Right ventricle myocardium superior (tissue), 1 donor: ENCODE measurements at places on chromosomes 1 and 21. TPM values are rescaled to one million over a fixed set of nuclear protein-coding genes. Genes with fewer than 3 reads are reported as not detected.

DNA sequence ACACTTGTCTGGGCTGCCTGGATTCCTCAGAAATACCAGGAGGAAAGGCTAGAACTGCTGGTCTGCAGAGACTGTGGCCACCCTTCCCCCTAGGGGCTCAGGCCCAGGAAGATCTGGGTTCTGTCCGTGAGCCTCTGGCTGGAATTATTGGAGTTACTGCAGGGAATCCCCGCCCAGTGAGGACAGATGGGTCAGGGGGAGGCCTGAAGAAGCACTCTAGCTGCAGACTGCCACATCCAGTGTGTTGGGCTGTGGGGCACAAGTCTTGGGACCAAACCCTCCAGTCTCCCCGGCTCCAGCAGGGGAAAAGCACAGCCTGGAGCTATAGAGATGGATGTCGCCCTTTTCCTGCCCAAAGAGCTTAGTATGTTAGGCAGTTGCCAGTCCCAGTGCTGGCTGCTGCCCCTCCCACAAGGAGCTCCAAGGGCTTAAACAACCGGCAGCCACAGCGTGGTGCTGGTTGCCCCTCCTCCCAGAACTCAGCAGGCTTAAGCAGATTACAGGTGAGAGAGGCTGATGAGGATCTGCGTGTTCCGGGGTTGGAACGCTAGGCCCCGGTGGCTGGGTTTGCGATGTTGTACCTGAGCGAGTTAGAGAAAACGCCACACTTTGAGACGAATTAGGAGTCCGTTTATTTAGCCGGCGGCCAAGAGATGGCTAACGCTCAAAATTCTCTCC is 255.5 kb upstream of the LRRC7 start:
- DNase-seq, result peak; percentile 29

GRCh38 chr1:89557445-89557825 is 32.8 kb downstream of the LRRC8B start:
- DNase-seq, result no peak

- peak; percentile 58 for DNase-seq
These were observed 797 bp downstream of the CC2D1B start for GRCh38 chr1:52365071-52365745.

DNA sequence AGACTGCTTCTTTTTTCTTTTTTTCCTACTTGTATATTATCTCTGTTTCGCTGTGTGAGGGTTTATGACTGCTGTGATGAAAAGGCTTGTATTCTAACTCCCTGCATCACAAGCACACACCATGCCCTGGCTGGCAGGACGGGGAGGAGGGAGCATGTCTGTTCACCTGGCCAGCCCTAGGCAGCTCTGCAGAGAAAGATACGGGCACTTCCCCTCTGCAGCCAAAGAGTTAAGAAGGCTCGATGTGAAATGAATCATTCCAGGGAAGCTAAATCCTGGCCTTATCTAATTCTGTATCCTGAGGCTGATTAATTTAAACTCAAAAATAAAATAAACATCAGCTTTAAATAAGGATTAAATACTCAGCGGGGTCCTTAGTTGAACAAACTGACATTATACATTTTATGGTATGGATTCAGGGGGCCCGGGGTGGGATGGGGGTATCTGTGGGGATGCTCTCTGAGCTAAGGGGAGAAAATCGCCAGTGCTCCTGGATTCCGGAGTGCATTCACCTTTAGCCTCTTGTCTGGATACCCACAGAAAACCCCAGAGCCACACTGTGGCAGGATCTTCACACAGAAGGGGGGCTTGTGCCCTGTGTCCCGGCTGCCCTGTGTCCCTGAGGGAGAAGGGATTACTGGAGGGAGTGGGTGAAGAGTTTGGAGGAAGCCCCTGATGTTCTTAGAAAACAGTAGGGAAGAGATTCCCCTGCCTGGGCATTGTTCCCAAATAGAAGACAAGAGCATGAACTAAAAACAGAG is 321.5 kb downstream of the NPHP4 start:
- DNase-seq, result no peak

DNA sequence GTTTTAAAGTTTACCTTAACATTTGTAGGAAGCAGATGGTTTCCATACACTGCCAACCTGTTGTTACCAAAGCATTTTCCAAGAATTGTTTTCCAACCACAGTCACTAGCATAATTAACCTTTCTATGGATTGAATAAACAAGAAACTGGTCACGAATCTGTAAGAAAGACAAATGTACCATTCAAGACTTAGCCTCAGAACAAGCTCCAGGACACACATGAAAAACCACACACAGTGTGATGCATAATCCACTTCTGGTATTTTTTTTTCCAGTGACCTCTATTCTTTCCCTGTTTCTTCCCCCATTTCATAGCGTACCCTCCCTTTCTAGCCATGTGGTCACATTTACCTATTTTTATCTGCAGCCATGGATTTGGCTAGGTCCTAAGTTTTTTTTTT is 29.6 kb upstream of the C1orf87 start:
- DNase-seq, result no peak

DNA sequence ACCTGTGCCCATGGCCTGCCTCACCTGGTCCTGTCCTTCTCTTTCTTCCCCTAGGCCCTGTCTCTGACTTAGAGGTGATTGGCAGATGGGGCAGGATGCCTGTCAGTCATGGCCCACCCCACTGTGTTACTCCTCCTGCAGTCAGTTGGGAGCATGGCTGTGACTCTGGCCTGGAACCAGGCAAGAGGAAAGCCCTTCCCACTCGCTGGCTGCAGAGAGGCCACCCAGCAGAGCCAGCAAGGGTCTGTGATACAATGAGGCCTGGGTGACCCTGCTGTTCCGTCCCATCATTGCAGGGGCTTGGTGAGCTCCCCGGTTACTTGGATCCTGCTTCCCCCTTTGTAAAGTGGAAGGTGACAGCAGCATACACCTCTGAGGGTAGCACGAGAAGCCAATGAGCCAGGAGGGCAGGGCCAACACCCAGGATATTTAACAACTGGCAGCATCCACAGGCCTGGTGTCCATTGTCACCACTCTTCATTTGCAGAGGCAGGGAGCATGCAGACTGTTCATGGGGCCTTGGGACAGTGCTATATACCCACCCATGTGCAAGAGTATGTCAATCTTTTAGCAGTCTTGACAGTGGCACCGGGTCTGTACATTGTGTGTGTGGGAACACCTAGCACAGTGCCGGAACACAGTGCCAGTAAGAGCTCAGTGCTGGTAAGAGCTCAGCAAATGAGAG is 191.0 kb upstream of the C1orf174 start:
- no peak for DNase-seq

DNA sequence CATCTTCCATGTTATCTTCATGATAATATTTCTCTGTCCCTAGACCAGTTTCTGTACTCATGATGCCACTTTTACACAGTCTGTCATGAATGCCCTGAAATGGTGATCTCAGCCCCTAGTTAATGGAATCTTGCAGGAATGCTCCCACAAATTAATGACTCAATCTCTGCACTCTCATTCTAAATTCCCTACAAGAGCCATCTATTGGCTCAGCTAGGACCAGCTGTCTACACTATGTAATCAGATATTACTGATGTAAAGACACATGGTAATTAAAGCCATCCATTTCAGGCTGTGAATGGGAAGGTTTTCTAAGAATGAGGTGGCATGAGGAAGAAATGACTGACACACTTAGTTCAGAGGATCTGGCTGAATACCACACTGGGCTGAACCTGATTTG is 199.1 kb upstream of the KCND3 start:
- no peak for DNase-seq

DNA sequence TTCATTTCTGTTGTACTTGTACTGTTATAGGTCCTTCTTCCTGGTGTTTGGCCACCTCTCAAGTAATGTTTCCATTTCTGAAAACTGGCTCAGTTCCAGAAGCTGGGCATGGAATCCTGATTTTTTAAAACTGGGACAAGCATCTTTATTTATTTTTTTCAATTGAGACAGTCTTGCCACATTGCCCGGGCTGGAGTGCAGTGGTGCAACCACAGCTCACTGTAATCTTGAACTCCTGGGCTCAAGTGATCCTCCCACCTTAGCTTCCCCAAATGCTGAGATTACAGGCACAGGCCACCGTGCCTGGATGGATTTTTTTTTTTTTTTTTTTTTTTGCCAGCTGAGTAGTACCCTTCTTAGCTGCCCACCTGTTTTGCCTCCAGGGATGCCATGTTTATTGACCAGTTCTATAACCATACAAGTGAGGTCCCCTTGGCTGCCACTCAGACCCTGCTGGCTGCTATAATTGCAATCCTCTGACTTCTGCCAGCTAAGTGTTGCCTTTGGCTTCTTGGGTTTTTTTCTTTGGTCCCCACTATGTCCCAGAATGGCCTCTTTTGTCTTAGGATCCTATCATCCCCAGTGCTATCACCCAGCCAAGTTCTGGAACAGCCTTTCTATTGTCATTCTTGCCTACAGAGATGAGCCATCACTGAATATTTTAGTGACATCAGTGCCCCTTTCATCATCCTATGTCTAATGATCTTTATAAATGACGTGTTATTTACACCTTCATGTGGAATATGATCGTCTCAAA is 3.9 kb upstream of the DIP2A start:
- DNase-seq, result no peak

- DNase-seq, result peak; percentile 53
These were observed 53.9 kb downstream of the LAMC2 start for GRCh38 chr1:183239793-183240525.

- DNase-seq, result no peak
These were observed 179.6 kb downstream of the DHRS3 start for GRCh38 chr1:12438349-12438924.

DNA sequence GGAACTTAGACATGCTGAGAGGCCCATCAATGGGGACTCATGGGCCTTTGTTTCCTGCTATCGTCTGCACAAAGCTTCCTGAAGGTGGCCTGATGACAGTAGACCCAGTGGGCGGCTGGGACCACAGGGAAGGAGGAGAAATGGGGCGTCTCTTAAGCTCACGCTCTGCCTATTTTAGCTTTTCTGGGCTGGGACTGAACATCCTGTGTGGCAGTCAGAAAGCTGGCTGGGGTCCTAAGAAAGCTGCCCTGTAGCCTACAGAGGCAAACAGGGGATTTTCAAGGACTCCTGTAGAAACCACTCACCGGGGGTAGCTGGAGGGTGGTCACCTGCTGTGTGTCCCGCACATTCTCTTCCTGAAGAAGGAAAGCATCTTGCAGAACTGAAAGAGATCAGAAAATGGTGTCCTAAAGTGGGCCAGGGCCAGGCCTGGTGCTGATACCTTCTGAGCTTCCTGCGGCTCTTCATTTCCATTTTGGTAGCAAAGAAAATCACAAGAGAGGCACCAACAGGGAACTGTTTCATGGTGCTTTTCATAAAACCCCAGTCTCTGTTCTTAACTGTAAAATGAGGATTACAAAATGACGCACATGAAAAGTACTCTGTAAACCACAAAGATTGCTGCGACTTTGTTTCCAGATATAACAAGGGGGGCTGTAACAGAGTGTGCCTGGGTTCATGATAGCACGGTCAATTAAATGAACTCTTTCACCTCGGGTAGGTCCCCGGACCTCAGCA is 8.6 kb downstream of the ZNF496 start:
- DNase-seq, result no peak

DNA sequence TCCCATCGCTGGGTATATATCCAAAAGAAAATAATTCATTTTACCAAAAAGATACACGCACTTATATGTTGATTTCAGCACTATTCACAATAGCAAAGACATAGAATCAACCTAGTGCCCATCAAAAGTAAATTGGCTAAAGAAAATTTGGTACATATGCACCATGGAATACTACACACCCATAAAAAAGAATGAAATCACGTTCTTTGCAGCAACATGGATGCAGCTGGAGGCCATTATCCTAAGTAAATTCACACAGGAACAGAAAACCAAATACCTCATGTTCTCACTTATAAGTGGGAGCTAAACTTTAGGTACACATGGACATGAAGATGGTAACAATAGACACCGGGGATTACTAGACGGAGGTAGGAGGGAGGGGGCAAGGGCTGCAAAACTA is 50.0 kb upstream of the ZNF644 start:
- DNase-seq, result no peak

GRCh38 chr1:242225767-242226573 is 227.1 kb upstream of the MAP1LC3C start:
- DNase-seq, result no peak

- no peak for DNase-seq
These were observed 8.1 kb upstream of the TMEM183A start for GRCh38 chr1:202998836-202999750.

- DNase-seq, result no peak
These were observed 4.6 kb downstream of the CA6 start for GRCh38 chr1:8950309-8950708.

DNA sequence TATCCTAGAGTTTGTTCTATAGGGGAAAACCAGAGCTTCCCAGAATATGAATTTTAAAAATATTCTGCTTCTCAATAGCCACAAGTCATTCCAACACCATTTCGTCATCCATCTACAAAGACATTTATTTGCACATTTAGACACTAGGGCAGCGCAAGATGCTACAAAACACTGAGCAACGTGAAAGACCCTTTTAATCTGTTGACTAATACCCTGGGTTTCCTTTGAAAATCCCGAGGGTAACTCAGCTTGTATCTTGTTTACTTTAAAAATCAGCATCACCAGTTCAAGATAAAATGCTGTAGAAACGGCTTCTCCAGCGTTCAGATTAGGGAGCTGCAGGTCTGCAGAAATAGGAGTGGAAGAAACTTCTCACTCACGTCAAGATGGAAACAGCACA is 13.5 kb downstream of the PDPN start:
- no peak for DNase-seq

DNA sequence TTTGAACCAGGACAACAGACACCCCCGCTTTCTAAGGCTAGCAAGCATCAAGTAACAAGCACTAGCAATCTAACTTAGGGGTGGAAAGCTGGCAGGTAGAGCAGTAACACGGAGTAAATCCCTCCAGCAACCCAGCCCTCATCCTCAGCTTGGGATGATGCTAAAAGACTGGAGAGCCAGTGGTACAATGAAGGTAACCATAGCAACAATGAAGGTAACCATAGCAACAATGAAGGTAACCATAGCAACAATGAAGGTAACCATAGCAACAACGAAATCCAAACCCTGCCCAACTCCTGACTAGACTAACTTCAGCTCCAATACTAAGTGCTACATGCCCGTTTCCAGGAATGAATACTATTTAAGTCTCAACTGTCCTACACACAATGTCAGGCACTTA is 22.2 kb upstream of the EIF4G3 start:
- no peak for DNase-seq

Gene GOLT1A
- total RNA-seq, result not detected

Gene GGPS1
- total RNA-seq, result 31.4 TPM

Gene ST6GALNAC5
- 0.46 TPM for total RNA-seq

Gene PROK1
- total RNA-seq, result not detected

Gene AKT3
- total RNA-seq, result 20.6 TPM

Gene OR2L2
- total RNA-seq, result not detected

Gene PLA2G2D
- total RNA-seq, result not detected

Gene TMEM53
- 8.1 TPM for total RNA-seq

Gene LYPD8
- total RNA-seq, result not detected

Gene AGMAT
- 0.11 TPM for total RNA-seq

Gene TNFRSF4
- total RNA-seq, result 2.1 TPM

Gene CFAP45
- 1.2 TPM for total RNA-seq

Gene LINGO4
- total RNA-seq, result 0.78 TPM

Gene OVAAL
- total RNA-seq, result 1.1 TPM

Gene S100A12
- 2.4 TPM for total RNA-seq
